Naive B cell (primary cell): ENCODE measurements at places on chromosomes 12 and 14. TPM values are rescaled to one million over a fixed set of nuclear protein-coding genes. Genes with fewer than 3 reads are reported as not detected.
A peak's percentile ranks its signal among the peaks of the same experiment; 100 is the strongest.

- no peak overlapping the region for H3K27ac ChIP-seq
- DNase-seq, result peak; percentile 43
- peaks cover 10% of the 10 kb centered on the region for H3K27me3 ChIP-seq
- no peaks in the 10 kb centered on the region for H3K36me3 ChIP-seq
These were observed 47.8 kb upstream of the RERG start for GRCh38 chr12:15268927-15269552.

GRCh38 chr12:55642669-55643068 lies 6.0 kb downstream of the OR10P1 start:
- H3K36me3 ChIP-seq, result peaks cover under 1% of the 10 kb centered on the region
- peaks cover 3% of the 10 kb centered on the region for H3K27me3 ChIP-seq
- no peak overlapping the region for H3K4me3 ChIP-seq

DNA sequence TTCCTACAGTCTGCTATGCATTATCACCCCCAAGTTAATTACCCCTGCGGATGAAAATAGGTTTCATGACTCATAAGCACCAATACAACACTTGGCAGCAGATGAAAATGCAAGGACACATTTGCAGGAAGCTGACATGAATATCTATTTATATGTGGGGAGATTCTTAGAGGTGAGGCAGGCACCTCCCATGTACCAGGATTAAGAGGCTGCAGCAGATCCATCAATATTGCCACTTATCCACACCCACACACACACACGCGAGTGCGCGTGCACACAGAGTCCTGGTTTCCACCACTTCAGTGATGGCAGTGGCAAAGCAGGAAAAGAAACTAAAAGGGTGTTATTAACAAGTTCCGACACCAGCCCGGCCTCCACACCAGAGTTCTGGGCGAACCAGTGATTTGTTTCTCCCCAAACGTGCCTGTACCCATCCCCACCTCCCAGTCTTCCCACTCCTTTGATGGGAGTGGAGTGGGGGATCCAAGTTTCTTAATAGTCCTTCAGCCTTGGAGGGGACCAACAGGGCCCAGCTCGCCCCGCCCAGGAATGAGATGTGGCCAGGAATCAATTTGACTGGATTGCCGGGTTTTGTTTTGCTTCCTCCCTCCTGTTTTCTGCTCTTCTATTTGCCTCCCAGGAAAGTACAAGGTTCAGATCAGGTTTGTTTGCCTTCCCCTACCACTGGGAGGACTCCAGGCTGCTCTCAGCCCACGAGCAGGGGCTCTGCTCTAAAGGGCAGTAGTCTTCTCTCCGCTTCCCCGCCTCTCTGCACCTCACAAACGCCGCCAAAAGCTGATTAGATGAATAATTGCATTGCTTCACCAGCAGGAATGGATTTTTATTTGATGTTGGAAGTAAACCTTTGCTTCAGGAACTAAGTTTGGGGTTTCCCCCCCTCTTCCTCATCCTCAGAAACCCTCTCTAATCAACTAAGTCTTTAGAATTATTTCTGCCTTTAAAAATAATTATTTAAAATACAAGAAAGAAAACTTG lies 5.2 kb downstream of the IRF2BPL start:
- H3K27ac ChIP-seq, result no peak overlapping the region
- H3K36me3 ChIP-seq, result no peaks in the 10 kb centered on the region
- H3K4me1 ChIP-seq, result peaks cover 29% of the 10 kb centered on the region
- no peak overlapping the region for H3K4me3 ChIP-seq
- DNase-seq, result no peak
- no peaks in the 10 kb centered on the region for H3K27me3 ChIP-seq

GRCh38 chr12:56190695-56191155 lies 1.4 kb upstream of the SMARCC2 start:
- H3K27ac ChIP-seq, result peak overlapping the region; percentile 12
- peak overlapping the region; percentile 88 for H3K4me3 ChIP-seq
- H3K36me3 ChIP-seq, result no peaks in the 10 kb centered on the region
- H3K4me1 ChIP-seq, result peaks cover 46% of the 10 kb centered on the region
- DNase-seq, result no peak

GRCh38 chr12:120292661-120293531 lies at the start of gene RNU4-1:
Gene RNU4-1 (minus strand): TSS chr12:120293237.
- no peaks in the 10 kb centered on the region for H3K36me3 ChIP-seq
- H3K27ac ChIP-seq, result no peak within 1 kb of the TSS
- H3K4me1 ChIP-seq, result peaks cover 4% of the 10 kb centered on the region
- no peak within 1 kb of the TSS for H3K4me3 ChIP-seq
- DNase-seq, result peak; percentile 92

ZNF839 gene
- 5.7 TPM for polyA plus RNA-seq

LTBP2 gene
- 0.21 TPM for polyA plus RNA-seq

DNA sequence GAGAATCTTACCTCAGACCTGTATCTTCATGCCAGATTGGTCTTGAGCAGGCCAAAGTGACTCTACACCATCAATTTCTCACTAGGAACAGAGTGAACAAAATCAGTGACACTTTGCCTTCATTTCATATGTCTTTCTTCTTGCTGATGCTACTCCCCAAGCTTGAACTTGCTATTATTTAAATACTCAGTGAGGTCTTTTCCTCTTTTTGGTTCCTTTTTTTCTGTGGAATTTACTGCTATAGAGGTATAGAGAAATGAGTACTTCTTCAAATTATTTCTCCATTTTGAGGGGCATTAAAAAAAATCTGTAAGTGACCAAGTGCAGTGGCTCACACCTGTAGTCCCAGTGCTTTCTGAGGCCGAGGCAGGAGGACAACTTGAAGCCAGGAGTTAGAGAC lies at the start of gene GPR33:
TSS of gene GPR33 (minus strand) at position 154 of the 400 bp plus-strand sequence. CDS start 4,074 bp downstream, outside the sequence.
- peak; percentile 18 for DNase-seq
- H3K36me3 ChIP-seq, result no peaks in the 10 kb centered on the region
- peak within 1 kb of the TSS; percentile 64 for H3K27ac ChIP-seq

NEUROD4 gene
- polyA plus RNA-seq, result not detected

DNA sequence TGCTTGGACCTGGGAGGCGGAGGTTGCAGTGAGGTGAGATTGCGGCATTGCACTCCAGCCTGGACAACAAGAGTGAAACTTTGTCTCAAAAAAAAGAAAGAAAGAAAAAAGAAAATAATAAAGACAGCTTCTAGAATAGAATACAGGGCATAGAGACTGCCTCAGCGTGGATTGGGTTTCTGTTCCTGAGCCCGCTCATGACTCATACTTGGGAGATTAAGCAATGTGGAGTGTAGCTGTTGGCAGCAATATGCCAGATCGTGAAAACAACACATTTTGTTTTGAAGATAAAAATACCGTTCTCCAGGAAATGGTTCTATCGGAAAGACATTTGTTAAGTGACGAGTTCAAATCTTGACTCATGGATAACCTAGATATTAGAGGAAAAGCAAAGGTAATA lies 67.2 kb downstream of the GLT1D1 start:
- no peak for DNase-seq
- H3K27me3 ChIP-seq, result peaks cover 29% of the 10 kb centered on the region
- H3K36me3 ChIP-seq, result no peaks in the 10 kb centered on the region
- no peak overlapping the region for H3K4me3 ChIP-seq
- H3K27ac ChIP-seq, result no peak overlapping the region

DNA sequence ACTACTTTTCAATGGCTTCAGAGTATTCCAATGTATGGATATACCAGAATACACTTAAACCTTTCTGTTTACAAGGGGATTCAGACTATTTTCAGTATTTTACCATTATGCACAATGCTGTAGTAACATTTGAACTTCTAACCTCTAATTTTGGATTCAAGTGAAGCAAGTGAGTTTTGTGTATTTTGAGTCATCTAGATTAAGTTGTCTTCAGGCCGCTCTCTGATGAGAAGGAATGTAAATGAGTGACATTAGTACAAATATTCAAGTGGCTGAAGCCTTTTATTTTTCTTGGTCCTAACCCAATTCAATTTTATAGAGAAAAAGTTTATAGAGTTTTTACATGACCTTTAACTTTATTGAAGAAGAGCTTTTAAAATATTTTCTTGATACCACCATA lies 125.6 kb downstream of the PDE3A start:
- H3K4me1 ChIP-seq, result no peaks in the 10 kb centered on the region
- no peaks in the 10 kb centered on the region for H3K27me3 ChIP-seq
- DNase-seq, result no peak
- no peak overlapping the region for H3K27ac ChIP-seq
- H3K4me3 ChIP-seq, result no peak overlapping the region
- H3K36me3 ChIP-seq, result no peaks in the 10 kb centered on the region

- no peak overlapping the region for H3K4me3 ChIP-seq
- DNase-seq, result no peak
- H3K4me1 ChIP-seq, result no peaks in the 10 kb centered on the region
- peaks cover 4% of the 10 kb centered on the region for H3K27me3 ChIP-seq
These were observed 49.1 kb downstream of the FAM222A start for GRCh38 chr12:109762673-109763191.

- H3K27me3 ChIP-seq, result no peaks in the 10 kb centered on the region
- no peak for DNase-seq
- H3K36me3 ChIP-seq, result no peaks in the 10 kb centered on the region
- no peak overlapping the region for H3K27ac ChIP-seq
- H3K4me1 ChIP-seq, result peaks cover 6% of the 10 kb centered on the region
These were observed 80.9 kb downstream of the SYNE2 start for GRCh38 chr14:63933711-63934110.

DNA sequence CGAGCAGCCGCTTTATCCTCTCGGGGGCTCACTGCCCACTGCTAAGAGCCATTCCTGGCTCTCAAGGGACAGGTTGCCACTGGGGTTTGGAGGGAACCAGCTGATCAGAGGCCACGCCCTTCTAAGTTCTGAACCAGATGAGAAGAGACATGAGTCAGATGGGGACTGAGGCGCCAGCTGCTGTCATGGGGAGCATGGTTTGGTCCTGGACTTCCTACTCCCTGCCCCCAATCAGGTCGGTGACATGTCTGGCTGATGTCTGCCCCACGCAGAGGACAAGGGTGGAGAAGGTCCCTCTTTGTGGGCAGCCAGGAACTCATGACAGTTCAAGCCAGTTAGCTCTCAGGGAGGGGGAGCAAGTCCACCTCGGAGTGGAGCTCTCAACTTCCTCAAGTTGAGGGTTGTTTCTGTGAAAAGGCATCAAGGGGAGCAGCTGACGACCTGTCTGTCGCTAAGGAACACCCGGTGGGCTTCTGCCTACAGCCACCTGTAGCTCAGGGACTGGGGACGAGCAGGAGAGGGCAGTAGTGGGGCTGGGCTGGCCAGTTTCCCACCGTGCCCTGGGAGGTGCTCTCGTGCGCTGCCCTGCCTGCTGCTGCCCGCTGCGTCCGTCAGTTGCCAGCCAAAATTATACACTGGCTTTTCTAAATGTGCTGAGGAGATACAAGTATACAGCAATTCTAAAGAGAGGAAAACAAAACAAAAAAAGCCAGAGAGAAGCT lies 20.5 kb downstream of the PSMC1 start:
- H3K4me3 ChIP-seq, result no peak overlapping the region
- no peaks in the 10 kb centered on the region for H3K36me3 ChIP-seq
- no peak overlapping the region for H3K27ac ChIP-seq
- H3K27me3 ChIP-seq, result no peaks in the 10 kb centered on the region
- H3K4me1 ChIP-seq, result no peaks in the 10 kb centered on the region
- DNase-seq, result no peak

DNA sequence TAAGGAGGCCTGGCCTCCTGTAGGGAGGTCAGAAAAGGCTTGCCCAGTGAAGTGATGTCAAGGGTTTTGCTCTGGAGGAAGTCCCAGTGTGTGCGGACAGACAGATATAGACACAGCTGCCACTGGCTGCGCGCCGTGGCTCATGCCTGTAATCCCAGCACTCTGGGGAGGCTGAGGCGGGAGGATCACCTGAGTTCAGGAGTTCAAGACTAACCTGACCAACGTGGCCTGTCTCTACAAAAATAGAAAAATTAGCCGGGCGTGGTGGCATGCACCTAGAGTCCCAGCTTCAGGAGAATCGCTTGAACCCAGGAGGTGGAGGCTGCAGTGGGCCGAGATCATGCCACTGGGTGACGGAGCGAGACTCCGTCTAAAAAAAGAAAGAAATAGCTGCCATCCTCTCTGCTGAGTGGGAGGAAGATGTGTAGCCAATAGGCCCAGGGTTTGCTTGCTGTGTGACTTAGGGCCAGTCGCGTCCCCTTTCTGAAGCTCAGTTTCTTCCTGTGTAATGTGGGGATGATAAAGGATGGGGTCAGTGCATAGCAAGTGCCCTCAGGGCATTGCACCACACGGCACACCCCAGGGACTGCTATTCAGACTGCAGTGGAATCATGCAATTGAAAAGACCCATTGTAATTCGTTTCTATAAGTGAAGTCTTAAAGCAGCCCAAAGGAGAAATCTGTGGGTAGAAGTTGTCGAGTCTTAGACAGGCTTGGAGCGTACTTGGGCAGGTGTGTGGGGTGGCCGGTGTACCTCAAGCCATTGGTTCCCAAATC lies 18.7 kb upstream of the MLEC start:
- no peaks in the 10 kb centered on the region for H3K36me3 ChIP-seq
- H3K27ac ChIP-seq, result peak overlapping the region; percentile 6
- peaks cover 74% of the 10 kb centered on the region for H3K4me1 ChIP-seq
- H3K4me3 ChIP-seq, result no peak overlapping the region
- no peaks in the 10 kb centered on the region for H3K27me3 ChIP-seq

- H3K36me3 ChIP-seq, result no peaks in the 10 kb centered on the region
- H3K4me1 ChIP-seq, result no peaks in the 10 kb centered on the region
- H3K4me3 ChIP-seq, result no peak overlapping the region
- no peaks in the 10 kb centered on the region for H3K27me3 ChIP-seq
These were observed 33.9 kb downstream of the SPX start for GRCh38 chr12:21559855-21560569.

DNA sequence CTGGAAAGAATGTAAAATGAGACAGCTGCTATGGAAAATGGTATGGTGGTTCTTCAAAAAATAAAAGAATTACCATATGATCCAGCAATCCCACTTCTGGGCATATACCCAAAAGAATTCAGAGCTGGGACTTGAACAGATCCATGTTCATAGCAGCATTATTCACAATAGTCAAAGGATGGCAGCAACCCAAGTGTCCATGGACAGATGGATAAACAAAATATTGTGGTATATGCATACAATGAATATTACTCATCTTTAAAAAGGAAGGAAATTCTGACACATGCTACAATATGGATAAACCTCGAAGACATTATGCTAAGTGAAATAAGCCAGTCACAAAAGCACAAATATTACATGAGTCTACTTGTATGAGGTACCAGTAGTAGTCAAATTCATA lies 9.1 kb downstream of the RAB2B start:
- no peak for DNase-seq
- H3K27me3 ChIP-seq, result no peaks in the 10 kb centered on the region
- H3K27ac ChIP-seq, result no peak overlapping the region
- H3K36me3 ChIP-seq, result peaks cover 6% of the 10 kb centered on the region
- H3K4me1 ChIP-seq, result peaks cover under 1% of the 10 kb centered on the region

GRCh38 chr14:92549105-92549858 lies 35.7 kb downstream of the RIN3 start:
- no peaks in the 10 kb centered on the region for H3K36me3 ChIP-seq
- no peak for DNase-seq
- no peak overlapping the region for H3K27ac ChIP-seq
- H3K4me1 ChIP-seq, result peaks cover 36% of the 10 kb centered on the region
- H3K4me3 ChIP-seq, result no peak overlapping the region
